ENCODE measurements at places on chromosomes 11 and 22.

DNA sequence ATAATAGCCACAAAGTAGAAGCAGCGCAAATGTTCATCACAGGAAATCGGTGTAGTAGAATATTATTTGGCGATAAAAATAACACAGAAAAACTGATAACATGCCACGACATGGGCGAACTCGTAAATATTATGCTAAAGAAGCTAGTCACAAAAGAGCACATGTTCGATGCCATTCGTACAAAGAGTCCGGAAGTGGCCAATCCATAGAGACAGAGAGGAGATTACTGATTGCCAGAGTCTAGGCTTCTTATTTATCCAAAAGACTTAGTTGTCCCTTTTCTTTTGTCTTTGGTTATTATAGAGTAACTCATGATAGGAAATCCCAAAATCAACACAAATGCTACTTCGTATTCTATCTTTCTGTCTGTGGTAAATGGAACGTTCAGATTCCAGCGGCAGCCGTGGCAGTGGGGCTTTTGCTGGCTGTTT lies 56.5 kb downstream of the MED15 start:
- no peak for DNase-seq

GRCh38 chr22:19890502-19891316 lies 36.0 kb upstream of the GNB1L start:
- DNase-seq: no peak

GRCh38 chr11:112352907-112353306 lies 92.2 kb upstream of the PLET1 start:
- no peak for DNase-seq

GRCh38 chr11:46755962-46756361 lies 36.9 kb downstream of the F2 start:
- DNase-seq: no peak

DNA sequence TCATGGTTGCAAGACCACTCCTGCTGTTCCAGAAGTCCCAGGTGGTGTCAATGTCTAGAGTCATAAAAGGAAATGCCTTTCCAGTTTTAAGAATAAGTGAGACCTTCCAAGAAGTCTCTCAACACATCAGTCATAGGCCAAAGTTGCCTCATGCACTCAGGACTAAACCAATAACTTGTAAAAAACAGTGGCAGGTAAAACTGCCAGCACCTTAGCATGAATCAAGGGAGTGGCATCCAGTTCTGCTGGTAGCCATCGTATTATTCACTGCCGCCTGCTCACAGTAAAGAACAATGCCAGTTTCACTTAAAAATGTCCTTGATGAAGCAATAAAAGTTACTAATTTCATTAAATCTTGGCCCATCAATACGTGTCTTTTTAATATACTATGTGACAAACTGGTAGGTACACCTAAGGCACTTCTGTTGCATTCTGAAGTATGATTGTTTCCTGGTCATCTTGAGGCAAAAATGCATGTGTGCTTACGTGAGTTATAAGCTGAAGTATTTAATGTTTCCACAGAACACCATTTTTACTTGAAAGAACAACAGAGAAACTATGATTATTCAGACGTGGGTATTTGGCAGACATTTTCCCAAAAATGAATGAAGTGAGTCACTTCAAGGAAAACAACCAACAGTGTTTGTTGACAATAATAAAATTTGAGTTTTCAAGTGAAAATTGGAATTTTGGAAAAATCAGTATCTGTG lies 125.2 kb upstream of the SNX19 start:
- no peak for DNase-seq

DNA sequence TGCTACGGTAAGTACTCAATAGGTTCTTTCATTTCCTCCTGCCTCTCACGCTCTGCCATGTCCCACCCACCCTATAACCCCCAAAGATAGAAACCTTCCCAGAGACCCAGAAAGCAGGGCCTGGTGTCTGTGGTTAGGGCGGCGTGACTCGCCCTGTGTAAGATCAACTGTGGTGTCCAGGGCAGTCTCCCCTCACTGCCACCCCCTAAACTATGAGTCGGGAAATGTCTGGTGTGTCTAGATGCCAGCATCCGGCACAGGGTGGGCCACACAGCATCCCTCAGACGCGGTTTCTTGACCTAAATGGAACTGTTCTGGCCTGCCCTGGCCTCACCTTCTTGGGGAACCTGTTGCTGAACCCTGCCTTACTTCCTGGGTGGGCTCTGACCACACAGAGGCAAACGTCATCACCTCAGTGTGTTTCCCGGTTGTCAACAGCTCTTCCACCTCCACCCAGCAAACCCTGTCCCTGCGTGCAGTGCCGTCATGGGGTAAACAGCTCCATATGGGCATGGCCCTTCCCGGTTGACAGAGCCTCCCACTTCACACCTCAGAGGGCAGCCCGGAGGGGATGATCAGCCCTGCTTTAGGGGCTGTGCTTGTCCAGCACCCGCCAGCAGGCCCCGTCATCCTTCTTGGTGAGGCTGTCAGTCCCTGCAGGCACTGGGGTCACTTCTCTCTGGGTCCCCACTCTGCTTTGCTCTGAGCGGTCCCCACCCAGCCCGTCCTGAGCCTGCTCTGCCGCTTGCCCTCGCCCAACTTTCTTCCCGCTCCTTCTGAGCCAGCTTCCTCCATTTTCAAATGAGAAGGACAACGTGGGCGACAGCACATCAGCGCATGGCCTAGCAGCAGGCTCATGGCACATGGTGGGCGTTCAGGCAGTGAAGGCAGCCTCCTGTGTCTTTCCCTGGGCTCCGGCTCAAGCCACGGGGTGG lies 6.0 kb downstream of the WNT11 start:
- no peak for DNase-seq

- no peak for DNase-seq
Measured at GRCh38 chr11:22347857-22348487, 9.8 kb downstream of the SLC17A6 start.

GRCh38 chr11:113389272-113389671 lies 1.7 kb downstream of the ANKK1 start:
- DNase-seq: no peak

DNA sequence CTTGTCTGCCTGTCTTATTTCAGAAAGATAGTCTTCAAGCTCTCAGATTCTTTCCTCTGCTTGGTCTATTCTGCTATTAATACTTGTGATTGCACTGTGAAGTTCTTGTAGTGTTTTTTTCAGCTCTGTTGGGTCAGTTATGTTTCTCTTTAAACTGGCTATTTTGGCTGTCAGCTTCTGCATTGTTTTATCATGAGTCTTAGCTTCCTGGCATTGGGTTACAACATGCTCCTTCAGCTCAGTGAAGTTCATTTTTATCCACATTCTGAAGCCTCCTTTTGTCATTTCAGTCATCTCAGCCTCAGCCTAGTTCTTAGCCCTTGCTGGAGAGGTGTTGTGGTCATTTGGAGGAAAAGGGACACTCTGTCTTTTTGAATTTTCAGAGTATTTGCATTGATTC lies 15.5 kb upstream of the DEPDC7 start:
- DNase-seq: no peak

DNA sequence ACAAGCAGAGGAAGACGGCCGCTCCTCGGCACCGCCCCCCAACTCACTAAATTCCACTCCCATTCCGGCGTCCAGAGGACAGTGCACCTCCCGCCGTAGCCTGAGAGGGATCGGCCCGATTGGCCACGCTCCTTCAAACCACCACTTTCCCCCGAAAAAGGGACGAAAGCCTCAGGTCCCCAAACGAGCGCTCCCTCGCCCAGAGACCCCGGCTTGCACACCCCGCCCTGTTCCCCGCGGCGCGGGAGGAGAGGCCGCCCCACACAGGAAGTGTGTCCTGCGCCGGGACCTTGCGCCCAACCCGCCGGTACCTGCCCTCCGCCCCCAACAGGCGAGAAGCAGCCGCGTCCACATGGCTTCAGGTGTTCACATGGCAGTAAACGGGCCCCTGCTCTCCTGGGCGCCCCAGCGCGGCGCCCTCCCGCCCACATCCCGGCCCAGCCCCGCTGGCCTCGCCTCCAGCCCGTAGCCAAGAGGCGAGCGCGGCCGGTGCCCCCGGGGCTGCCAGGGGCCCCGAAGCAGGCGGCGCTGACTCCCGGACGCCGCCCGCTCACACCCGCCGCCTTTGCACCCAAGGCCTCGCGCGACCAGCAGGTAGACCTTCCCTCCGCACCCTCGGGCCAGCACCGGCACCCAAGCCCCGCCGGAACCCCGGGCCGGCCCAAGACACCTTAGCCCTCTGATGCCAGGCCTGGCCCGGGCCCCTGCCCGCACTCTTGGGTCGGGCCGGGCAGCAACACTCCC lies 849 bp downstream of the TCF20 start:
- peak; percentile 82 for DNase-seq

GRCh38 chr11:95296621-95297025 lies 65.6 kb upstream of the SESN3 start:
- DNase-seq: no peak

DNA sequence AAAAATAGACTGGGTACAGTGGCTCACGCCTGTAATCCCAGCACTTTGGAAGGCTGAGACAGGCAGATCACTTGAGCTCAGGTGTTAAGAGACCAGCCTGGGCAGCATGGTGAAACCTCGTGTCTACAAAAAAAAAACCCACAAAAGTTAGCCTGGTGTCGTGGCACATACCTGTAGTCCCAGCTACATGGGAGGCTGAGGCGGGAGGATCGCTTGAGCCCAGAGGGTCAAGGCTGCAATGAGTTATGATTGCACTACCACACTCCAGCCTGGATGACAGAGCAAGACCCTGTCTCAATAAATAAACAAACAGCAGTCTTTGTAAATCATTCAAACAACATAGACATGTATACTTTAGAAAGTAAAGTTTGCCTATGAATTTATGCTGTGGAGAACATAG lies 2.5 kb downstream of the MOV10L1 start:
- no peak for DNase-seq

- DNase-seq: no peak
Measured at GRCh38 chr11:15143855-15144254, 29.1 kb downstream of the INSC start.

- no peak for DNase-seq
Measured at GRCh38 chr11:64715756-64716472, 7.1 kb downstream of the NRXN2 start.

DNA sequence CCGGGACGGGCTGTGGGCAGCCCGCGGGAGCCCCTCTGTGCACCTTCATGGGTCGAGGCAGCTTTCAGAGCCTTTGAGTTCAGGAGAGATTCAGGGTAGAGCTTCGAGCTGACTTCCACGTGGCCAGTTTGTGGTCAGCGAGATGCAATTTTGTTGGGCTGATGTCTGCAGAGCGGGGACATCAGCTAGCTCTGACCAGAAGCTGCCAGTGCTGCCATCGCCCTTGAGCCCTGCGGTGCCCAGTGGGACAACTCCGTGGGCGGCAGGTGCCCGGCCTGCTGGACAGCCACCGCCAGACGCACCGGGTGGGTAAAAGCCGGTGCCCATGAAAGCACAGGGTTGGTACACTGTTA lies 719 bp downstream of the TALDO1 start:
- no peak for DNase-seq

DNA sequence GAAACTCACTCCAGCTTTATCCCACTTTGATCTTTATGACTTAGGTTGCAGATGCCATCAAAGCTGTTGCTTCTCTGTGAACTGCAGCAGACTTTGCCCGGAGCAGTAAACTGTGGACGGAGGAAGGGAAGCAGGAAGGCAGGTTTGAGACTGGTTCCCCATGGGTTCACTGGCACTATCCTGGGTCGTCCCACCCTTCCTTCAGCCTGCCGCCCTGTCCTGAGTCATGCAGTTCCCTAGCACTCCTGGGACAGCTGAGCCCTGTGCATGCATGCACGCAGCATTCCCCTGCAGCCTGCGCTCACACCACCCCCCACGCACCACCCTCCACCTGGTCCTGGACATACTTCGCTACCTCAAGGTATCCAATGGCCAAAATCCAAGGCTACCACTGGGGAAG lies 23.5 kb upstream of the P2RY2 start:
- no peak for DNase-seq

All from activated CD4-positive, alpha-beta T cell treated with anti-CD3 and anti-CD28 coated beads, Interleukin-10, Interleukin-2, amounts not matched to agents 100 ng/mL and 50 ng/mL, durations not matched to agents 16 hours and 8 hours (primary cell).